ENCODE measurements at places on chromosomes 6 and 20. TPM values are rescaled to one million over a fixed set of nuclear protein-coding genes. Genes with fewer than 3 reads are reported as not detected.

KHDRBS2 gene
- 7.0 TPM for total RNA-seq

RAET1G gene
- not detected for total RNA-seq

PAK5 gene
- 1.8 TPM for total RNA-seq

CTAGE9 gene
- not detected for total RNA-seq

GNMT gene
- total RNA-seq: 1.5 TPM

ZNF133 gene
- total RNA-seq: 16.1 TPM

FAM83D gene
- total RNA-seq: 38.6 TPM

SPATA25 gene
- 0.41 TPM for total RNA-seq

FILIP1 gene
- total RNA-seq: 0.79 TPM

GRCh38 chr6:135938576-135939207 lies 87.2 kb downstream of the PDE7B start:
- no peak overlapping the region for H3K27ac ChIP-seq
- H3K4me3 ChIP-seq: no peak overlapping the region
- no peaks in the 10 kb centered on the region for H3K4me1 ChIP-seq
- DNase-seq: no peak
- no peaks in the 10 kb centered on the region for H3K27me3 ChIP-seq
- H3K36me3 ChIP-seq: no peaks in the 10 kb centered on the region

- H3K4me3 ChIP-seq: no peak overlapping the region
- no peak overlapping the region for H3K27ac ChIP-seq
- no peak for DNase-seq
Observed at GRCh38 chr20:51070621-51071020, 47.7 kb upstream of the KCNG1 start.

DNA sequence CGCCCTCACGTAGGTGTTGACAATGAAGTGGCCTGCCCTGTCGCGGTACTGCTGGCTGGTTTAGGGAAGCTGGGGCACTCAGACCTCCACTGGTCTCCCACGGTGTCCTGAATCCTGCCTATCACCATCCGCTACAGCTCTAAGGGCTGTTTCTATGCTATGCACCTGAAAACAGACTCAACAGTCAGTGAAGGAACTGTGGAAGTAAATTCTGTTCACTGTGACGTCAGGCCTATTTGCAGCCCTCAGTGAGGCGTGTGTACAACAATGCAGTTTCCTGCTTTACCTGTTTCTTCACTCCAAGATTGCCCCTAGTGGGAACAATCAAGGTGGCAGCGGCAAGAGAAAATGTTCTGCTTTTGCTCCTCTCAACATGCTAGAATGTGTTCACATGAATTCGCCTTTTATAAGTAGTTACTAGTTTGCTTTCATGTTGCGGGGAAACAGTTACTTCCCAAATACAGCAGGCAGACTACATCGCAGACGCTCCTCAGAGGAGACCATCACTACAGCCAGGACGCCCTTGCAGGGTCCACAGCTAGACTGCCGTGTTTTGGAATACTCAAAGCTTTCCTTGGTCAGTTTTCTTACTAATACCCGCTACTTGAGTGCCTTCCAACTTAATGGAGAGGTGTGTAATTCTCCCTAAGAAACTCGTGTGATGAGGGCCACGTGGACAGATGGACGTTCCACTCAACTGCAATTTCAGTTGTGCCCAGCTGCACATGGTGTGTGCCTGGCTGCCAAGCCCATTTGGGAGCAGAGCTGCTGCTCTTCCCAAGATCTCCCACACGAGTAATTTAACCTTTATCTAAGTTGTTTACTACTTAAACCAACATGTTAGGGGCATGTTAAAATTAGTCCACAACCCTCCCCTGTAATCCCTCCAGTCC lies 25.4 kb downstream of the DIDO1 start:
- H3K27ac ChIP-seq: no peak overlapping the region
- H3K27me3 ChIP-seq: no peaks in the 10 kb centered on the region
- peaks cover 14% of the 10 kb centered on the region for H3K4me1 ChIP-seq
- DNase-seq: no peak

GRCh38 chr6:98384801-98385200 lies 449.6 kb upstream of the POU3F2 start:
- H3K4me1 ChIP-seq: peaks cover 32% of the 10 kb centered on the region
- no peak for DNase-seq
- H3K27me3 ChIP-seq: no peaks in the 10 kb centered on the region
- peak overlapping the region; percentile 21 for H3K27ac ChIP-seq

DNA sequence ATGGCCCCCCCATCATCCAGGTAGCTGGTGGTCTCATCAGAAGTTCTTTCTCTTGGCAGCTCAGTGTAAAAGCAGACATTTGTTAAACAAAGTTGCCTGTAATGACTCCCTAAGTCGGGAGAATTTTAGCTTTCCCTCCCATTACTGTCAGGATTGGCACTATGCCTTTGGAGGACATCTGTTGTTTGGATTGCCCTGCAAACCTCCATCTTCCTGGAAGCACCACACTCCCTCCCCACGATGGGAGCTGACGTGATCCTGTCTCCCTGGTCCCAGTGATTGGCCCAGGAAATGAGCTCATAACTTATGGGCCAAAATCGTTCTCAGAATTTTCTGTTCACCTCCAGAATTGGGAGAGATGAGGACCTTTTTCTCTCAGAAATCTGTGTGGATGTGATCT lies 42.6 kb upstream of the CNR1 start:
- H3K36me3 ChIP-seq: no peaks in the 10 kb centered on the region
- peaks cover 9% of the 10 kb centered on the region for H3K4me1 ChIP-seq
- no peak for DNase-seq
- no peak overlapping the region for H3K27ac ChIP-seq

- no peaks in the 10 kb centered on the region for H3K27me3 ChIP-seq
- no peaks in the 10 kb centered on the region for H3K36me3 ChIP-seq
- DNase-seq: peak; percentile 94
- H3K4me1 ChIP-seq: peaks cover 7% of the 10 kb centered on the region
- H3K4me3 ChIP-seq: peak overlapping the region; percentile 54
Observed at GRCh38 chr6:34526992-34527728, 29.0 kb downstream of the SPDEF start.

GRCh38 chr6:69265706-69266105 lies 531.1 kb downstream of the LMBRD1 start:
- H3K4me1 ChIP-seq: peaks cover 25% of the 10 kb centered on the region
- H3K36me3 ChIP-seq: no peaks in the 10 kb centered on the region
- no peak for DNase-seq

- peak overlapping the region; percentile 76 for H3K4me3 ChIP-seq
- peaks cover 20% of the 10 kb centered on the region for H3K36me3 ChIP-seq
- no peak for DNase-seq
- H3K27me3 ChIP-seq: no peaks in the 10 kb centered on the region
Observed at GRCh38 chr20:48737434-48738093, 90.2 kb downstream of the PREX1 start.

- no peaks in the 10 kb centered on the region for H3K4me1 ChIP-seq
- no peak for DNase-seq
- H3K27me3 ChIP-seq: no peaks in the 10 kb centered on the region
- no peak overlapping the region for H3K4me3 ChIP-seq
Observed at GRCh38 chr6:15473741-15474161, 189.1 kb downstream of the DTNBP1 start.

DNA sequence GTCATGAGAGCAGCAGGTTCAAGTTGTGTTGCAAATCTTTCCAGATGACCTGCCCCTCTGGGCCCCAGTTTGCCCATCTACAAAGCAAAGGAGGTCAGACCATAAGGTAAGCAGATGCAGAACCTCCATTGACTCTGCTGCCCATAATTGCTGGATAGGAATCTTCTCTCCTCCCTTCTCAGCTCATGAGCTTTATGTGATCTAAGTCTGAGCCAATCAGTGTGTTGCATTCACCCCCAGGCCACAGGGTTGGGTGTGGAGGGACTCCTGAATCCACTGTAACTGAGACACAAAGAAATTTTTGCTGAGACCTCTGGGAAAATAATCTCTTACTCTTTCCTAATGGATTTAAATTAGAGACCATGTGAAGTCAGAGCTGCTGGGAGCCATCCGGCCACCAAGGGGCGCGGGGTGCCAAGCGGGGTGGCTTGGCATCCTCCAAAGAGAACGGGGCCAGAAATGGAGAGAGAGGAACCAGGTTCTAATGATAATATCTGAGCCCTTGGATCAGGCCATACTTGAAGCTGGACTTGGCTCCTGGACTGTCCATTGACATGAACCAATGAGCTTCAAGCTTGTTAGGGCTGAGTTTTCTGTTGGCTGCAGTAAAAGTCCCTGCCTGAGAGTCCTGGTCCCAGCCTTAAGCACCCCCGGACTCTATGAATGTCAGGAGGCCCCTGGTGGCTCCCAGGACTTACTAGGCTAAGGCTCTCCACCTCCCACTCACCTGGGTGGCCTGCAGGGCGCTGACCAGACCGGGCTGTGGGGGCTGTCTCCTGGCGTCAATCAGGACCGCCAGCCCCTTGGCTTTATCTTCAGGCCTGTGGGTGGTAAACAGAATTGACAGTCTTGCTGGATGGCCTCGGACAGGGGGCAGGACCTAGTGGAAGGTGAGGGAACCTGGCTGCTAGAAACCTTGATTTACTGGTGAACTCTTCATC lies 32.8 kb downstream of the KIAA1755 start:
- no peak for DNase-seq
- no peaks in the 10 kb centered on the region for H3K36me3 ChIP-seq
- peaks cover 9% of the 10 kb centered on the region for H3K4me1 ChIP-seq

DNA sequence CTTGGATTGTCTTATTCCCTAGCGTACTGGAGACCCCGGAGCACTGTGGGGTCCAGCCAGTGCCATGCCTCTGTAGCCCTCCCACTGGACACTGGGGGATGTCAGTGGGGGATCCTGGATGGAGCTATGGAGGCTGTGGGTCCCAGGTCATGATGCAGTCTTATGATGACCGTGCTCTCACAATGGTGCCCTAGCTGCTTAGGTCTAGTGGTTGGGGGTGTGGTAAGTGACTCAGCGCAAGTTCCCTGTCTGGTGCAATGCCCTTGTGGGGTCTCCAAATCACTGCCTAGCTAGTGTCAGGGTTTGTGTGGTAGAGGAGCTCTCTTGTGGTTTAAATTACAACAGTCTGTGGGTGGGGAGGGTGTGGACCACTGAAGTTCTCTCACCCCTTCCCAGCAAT lies 135.4 kb downstream of the CDC5L start:
- no peaks in the 10 kb centered on the region for H3K27me3 ChIP-seq
- peaks cover 8% of the 10 kb centered on the region for H3K36me3 ChIP-seq
- H3K4me3 ChIP-seq: no peak overlapping the region

GRCh38 chr6:112233847-112234246 lies 20.5 kb downstream of the LAMA4 start:
- H3K27me3 ChIP-seq: no peaks in the 10 kb centered on the region
- no peak overlapping the region for H3K4me3 ChIP-seq

DNA sequence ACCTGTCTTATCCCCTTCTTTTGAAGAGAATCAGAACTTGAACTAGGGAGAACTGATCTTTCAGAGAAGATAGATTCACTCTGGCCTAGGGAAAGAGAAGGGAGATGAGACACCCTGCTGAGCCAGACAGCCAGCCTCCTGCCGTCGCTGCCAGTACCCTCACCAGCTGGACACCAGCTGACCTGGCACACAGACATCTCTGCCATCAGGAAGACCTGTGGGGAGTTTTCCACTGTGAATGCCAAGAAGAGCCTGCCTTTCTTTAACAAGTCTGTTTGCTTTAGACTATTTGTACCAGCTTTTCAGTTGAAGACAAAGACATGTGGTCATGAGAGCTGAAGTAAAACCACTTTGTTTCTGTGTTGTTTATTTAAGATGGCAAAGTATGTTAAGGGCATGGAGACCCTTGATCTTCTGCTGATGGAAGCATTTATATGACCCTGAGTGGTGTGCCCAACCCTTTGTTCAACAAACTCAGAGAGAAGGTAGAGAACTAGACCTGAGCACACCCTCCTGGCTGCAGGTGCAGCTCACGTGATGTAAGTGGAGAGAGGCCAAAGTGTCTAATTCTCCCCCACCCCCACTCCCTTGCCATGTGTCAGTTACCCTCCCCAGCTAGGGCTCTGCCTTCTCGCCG lies 82.3 kb upstream of the SLC24A3 start:
- H3K4me3 ChIP-seq: no peak overlapping the region
- H3K27me3 ChIP-seq: peaks cover 33% of the 10 kb centered on the region
- no peaks in the 10 kb centered on the region for H3K4me1 ChIP-seq
- H3K27ac ChIP-seq: no peak overlapping the region

- peak overlapping the region; percentile 98 for H3K4me3 ChIP-seq
- peaks cover 50% of the 10 kb centered on the region for H3K4me1 ChIP-seq
- H3K27me3 ChIP-seq: no peaks in the 10 kb centered on the region
- DNase-seq: no peak
- no peaks in the 10 kb centered on the region for H3K36me3 ChIP-seq
Observed at GRCh38 chr6:30214657-30214982, 1.4 kb upstream of the TRIM26 start.

GRCh38 chr6:14089224-14089623 lies 28.3 kb upstream of the CD83 start:
- H3K4me1 ChIP-seq: peaks cover 25% of the 10 kb centered on the region
- H3K36me3 ChIP-seq: peaks cover 2% of the 10 kb centered on the region
- no peak for DNase-seq
- H3K27ac ChIP-seq: no peak overlapping the region
- H3K4me3 ChIP-seq: no peak overlapping the region

GRCh38 chr6:149906405-149906804 lies 8.5 kb upstream of the RAET1E start:
- H3K4me1 ChIP-seq: no peaks in the 10 kb centered on the region
- no peak for DNase-seq
- no peak overlapping the region for H3K4me3 ChIP-seq
- H3K27me3 ChIP-seq: peaks cover 11% of the 10 kb centered on the region
- peaks cover 5% of the 10 kb centered on the region for H3K36me3 ChIP-seq

GRCh38 chr6:159071843-159072769 lies 27.3 kb upstream of the TAGAP start:
- H3K36me3 ChIP-seq: no peaks in the 10 kb centered on the region
- H3K27me3 ChIP-seq: peaks cover 39% of the 10 kb centered on the region
- no peak overlapping the region for H3K4me3 ChIP-seq
- H3K4me1 ChIP-seq: peaks cover 14% of the 10 kb centered on the region
- no peak for DNase-seq

DNA sequence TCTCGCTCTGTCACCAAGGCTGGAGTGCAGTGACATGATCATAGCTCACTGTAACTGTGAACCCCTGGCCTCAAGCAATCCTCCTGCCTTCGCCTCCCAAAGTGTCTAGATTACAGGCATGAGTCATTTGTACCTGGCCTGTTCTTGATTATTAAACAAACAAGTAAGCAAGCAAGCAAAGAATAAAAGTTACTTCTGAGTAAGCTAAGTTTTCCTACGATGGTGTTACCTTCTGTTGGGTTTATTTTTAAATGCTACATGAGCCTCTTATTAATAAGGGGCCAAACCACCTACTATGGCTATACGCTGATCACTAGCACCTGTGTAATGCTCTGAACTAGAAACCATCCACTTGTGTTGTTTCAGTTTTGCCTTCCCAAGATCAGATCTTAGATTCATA lies 50.8 kb downstream of the IL22RA2 start:
- H3K27ac ChIP-seq: no peak overlapping the region
- DNase-seq: no peak
- H3K27me3 ChIP-seq: no peaks in the 10 kb centered on the region
- no peak overlapping the region for H3K4me3 ChIP-seq

Data from neural crest cell (in vitro differentiated cells).